ENCODE measurements at places on chromosomes 13 and 19. TPM values are rescaled to one million over a fixed set of nuclear protein-coding genes. Genes with fewer than 3 reads are reported as not detected.
A peak's percentile ranks its signal among the peaks of the same experiment; 100 is the strongest.

DNA sequence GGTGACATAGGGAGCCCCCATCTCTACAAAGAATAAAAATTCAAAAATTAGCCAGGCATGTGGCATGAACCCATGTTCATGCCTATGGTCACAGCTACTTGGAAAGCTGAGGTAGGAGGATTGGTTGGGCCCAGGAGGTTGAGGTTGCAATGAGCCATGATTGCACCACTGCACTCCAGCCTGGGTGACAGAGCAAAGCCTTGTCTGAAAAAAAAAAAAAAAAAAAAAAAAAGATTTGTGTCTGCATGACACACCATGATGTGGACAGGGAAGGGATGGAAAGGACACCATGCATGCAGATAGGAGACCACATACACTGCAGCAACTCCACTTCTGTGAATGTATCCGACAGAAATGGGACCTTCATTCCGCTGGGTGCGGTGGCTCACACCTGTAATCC lies 34.0 kb upstream of the HOMER3 start:
- no peak for DNase-seq

Gene CYP4F8
- total RNA-seq: not detected

GRCh38 chr13:114288157-114288591 lies 6.8 kb downstream of the UPF3A start:
- no peak for DNase-seq

- DNase-seq: no peak
Observed at GRCh38 chr19:17681505-17682125, 6.5 kb downstream of the UNC13A start.

Gene PSG3
- total RNA-seq: not detected

DNA sequence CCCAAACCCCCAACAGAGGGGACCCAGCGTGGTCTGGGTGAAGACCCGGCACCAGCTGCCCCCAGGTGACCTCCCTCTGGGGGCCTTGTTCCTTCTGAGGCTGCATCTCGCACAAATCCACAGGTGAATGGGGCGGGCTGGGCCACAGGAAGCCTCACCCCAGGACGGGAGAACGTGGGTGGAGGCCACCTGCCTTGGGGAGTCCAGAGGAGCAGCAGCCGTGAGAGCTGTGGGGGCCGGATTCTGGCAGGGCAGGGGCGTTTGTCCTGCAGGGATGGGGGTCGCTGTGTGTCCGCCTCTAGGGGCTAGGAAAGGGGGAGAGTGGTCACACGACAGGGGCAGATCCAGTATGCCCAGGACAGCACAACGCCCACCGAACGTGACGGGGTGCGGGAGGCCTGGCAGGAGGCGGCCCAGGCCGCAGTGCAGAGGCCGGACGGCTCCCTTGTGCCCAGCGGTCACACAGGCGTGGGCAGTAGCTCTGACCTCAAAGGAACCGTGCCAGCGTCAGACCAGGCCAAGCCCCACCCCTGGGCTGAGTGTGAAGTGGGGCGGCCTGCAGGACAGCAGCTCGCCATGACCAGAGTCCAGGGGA lies 6.7 kb downstream of the POLR2E start:
- no peak for DNase-seq

Gene ATP4A
- not detected for total RNA-seq

Gene TDRD12
- 0.21 TPM for total RNA-seq

Gene UNC13A
- total RNA-seq: 0.19 TPM

DNA sequence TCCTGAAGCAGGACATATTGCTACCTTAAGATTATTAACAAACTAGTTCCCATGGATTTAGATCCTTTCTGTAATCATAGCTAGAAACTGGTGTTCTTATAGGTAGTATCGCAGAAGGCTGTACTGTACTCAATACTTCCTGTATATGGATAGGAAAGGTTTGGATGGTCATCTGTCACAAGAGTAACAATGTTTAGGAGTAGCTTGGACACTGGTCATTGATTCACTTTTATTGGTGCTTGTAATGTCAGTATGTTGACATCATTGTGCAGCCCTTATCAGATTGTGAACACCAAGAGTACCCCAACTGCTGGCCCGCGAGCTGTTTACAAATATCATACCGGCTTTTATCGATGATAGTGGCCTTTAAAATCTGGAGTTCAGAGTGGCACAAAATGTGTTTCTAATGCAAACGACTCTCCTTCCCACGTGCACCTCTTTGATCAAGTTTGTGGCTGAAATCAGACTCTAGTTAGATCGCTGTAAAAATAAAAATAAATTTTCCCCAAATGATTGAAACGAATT lies 605 bp upstream of the CDK8 start:
- DNase-seq: no peak

GRCh38 chr19:14563989-14564651 lies 7.7 kb downstream of the NDUFB7 start:
- peak; percentile 95 for DNase-seq

DNA sequence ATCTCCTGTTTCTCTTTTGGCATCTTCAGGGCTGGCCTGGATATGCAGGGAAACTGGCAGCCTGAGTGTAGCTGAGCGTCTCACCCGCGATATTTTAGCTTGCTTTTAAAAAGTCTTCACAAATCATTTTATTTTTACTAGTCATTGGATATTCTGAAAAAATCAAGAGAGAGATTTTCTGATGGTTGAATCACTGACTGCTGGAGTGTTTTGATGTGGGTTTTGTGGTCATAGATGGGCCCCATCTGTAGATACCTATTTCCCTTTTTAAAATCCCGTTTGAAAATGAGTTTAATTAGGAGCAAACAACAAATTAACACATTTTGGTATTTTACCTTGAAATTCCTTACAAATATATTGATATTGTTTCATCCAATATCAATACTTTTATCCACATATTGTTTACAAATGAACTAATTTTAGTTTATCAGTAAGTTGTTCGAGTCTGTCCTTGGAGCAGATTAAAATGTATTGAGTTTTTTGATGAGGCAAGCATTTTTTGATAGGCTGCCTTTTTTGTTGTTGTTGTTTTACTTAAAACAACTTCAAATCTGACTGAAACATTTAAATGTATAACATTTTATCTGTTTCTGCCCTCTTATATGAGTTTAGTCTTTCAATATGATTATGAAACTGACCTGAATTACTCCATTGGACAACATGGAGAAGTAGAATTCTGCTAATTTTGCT lies 21.5 kb upstream of the OXGR1 start:
- no peak for DNase-seq

Gene OR10H1
- not detected for total RNA-seq

GRCh38 chr19:18117692-18118378 lies 20.3 kb downstream of the MAST3 start:
- DNase-seq: peak; percentile 96

GRCh38 chr19:5978606-5979552 lies 939 bp upstream of the RANBP3 start:
- DNase-seq: no peak

DNA sequence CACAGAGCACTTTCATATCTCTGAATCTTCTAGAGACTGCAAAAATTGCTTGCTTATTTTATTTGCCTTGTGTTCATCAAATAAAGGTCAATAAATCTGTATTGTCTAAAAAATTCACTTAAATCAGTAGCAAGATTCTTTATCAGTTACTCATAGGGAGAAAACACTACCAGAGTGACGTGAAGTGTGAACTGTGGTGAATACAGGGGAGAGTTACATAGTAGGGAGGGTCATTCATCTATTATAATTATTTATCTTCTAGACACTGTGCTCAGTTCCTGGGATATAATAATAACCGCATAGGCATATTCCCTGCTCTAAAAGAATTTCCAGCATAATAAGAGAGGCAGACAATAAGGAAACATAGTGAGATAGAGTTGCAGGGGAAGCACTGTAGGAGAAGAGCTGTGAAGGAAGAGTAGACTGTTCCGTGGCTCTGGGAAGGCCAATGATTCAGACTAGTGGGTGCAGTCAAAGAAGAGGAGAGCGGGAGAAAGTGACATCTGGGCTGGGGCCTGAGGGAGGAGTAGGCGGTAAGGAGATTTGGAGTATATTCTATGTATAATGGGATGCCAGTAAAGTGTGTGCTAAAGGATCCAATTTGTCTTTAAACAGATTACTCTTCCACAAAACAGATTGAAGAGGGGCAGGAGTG lies 84.0 kb upstream of the TDRD3 start:
- DNase-seq: no peak

Gene ZNF66
- 0.59 TPM for total RNA-seq

GRCh38 chr13:93984052-93984451 lies 495.4 kb downstream of the DCT start:
- no peak for DNase-seq

Gene EFNA2
- not detected for total RNA-seq

DNA sequence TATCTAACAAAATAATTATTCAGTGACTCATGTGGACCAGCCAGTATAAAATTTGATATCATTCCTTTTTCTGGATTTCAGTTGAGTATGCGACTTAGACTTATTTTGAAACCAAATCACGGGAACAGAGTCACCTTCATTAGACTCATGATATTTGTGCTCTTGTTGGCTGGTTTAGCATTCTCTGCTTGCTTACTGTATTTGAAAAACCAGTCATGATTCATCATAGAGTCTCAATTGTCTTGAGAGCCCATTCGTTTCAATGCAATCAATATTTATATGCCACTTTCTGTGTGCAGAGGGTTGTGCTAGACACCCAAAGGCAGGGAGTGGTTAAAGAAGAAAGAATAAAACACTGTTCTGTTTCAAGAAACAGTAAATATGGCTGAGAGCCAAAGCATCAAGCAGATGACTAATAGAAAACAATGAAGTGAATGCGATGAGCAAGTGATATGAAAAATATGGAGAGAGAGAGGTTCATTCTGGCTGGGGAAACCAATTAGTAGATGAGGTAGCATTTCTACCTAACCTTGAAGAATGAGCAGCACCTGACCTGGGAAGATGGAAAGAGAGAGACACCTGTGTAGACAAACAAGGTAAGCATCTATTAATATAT lies 99.6 kb upstream of the MBNL2 start:
- no peak for DNase-seq

Gene PLPP2
- total RNA-seq: 0.77 TPM

Gene BRME1
- total RNA-seq: 1.1 TPM

- peak; percentile 90 for DNase-seq
Observed at GRCh38 chr19:1074544-1075283, 7.7 kb downstream of the ARHGAP45 start.

Gene NKPD1
- total RNA-seq: 0.08 TPM

DNA sequence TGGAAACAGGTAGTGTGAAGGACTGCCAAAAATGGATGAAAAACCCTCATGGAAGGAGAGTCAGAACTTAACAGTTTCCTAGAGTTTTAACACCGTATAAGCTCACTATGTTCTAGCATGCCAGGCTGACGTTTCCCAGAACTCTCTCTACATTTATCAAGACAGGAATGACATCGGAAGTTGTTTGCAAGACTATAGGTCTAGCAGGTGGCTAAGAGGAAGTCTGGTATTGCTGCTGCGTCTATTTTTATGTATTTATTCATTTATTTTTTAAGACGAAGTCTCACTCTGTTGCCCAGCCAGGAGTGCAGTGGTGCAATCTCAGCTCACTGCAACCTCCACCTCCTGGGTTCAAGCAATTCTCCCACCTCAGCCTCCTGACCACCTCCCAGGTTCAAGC lies 20.5 kb upstream of the ARL11 start:
- no peak for DNase-seq

DNA sequence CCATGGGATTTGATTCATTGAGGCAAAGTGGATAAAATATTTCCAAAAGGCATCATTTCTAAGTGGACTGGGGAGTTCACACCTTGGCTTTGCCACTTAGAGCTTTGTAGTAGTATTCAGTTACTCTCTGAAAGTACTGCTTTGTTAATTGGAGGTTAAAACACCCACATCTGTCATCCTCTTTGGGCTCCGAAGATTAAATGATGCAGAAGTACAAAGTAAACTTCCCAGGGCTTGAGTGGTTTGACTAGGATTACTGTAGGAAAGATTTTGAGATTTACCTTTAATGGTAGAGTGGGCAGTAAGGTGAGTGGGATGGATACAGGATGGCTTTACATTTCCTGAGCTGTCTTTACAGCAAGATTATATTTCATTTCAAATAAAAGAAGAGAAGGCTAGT lies 42.4 kb downstream of the WASF3 start:
- no peak for DNase-seq

DNA sequence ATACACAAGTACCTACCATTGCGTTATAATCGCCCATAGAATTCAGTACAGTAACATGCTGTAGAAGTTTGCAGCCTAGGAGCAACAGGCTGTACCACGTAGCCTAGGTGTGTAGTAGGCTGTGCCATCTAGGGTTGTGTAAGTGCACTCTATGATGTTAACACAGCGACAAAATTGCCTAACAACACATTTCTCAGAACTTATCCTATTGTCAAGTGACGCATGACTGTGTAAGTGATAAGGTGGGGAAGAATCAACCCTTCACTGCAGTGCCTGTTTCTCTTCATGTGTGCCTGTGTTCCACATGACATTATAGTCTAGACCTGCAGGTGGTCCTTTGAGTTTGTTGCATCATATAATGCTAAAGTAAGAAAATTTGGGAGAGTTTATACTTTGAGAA lies 94.0 kb downstream of the PCDH9 start:
- no peak for DNase-seq

Measured in psoas muscle (tissue), 8 donors.